ENCODE measurements at places on chromosomes 5 and 9.

DNA sequence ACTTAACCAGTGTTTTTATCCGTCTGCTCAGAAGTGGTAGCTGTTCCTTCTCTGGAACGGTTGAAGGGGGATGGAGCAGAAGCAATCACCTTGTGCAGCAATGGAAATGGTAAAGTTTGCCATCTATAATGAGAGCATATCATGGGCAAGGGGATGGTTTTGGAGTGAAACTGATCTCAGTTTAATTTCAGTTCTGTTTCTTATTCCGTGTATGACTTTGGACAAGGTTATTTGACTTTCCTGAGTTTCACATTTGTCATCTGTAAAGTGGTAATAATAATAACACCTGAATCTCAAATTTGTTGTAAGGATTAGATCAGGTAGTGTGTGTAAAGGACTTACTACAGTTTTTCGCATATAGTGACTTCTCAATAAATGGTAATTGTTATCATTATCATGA is 106.1 kb downstream of the PCSK1 start:
- no peak for DNase-seq

GRCh38 chr5:60382716-60383115 is 317.2 kb downstream of the DEPDC1B start:
- peak; percentile 64 for DNase-seq

DNA sequence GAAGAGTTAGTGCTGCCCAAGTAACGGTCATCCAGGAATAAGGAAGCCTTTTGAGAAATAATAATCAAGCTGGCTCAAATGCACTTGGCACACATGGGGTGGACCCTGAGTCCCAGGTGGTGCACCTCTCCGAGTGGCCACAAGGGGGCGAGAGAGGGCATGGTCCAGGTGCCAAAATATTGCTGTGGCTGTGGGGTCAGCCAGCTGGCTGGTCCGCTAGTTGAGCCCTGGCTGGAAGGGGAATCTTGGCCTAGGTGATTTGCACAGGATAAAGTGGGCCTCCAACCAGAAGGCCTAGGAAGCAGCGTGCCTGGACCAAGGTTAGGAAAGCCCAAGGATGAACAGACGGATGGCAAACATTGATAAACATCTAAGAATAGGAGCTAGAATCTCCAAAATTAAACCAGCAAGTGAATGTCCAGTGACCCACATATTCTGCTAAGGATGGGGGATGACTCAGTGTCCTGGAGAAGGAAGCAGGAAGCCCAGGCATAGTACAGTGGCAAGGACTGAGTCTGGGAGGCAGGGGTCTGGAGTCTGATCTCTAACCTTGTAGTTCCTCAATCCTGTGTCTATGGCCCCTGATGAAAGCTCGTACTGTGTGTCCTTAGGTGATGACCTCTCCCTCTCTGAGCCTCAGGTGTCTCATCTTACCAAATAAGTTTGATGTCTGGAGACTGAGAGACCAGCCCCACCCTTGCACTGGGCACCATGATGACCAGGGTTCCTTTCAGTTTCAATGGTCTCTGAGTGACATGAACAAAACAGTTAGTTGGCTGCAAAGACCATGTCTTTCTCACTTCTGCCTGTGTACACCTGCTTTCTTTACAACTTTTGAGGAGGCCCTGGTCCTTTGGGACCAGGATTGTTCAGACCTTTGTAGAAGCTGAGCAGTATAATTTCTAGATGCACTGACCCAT is 19.2 kb upstream of the SHB start:
- peak; percentile 62 for DNase-seq

DNA sequence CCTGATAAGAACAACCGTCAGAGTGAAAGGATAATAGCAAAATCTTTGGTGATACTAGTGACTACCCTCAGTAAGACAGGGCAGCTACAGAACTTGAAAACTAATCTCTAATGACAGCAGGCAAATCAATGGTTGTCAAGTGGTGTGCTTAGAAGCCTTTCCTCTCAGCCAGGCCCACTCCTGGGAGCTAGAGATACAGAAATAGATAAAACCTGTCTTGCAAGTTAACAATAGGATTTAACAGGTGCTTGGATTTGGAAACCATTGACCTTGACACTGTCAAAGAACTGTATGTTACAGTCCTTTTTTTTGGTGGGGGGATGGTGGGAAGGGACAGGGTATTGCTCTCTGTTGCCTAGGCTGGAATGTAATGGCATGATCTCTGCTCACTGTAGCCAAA is 118.6 kb downstream of the BASP1 start:
- no peak for DNase-seq

- DNase-seq = peak; percentile 82
These were observed 38.1 kb downstream of the PBX3 start for GRCh38 chr9:125785248-125785751.

- DNase-seq = no peak
These were observed 81.6 kb downstream of the KCNIP1 start for GRCh38 chr5:170585273-170585948.

- no peak for DNase-seq
These were observed 69.5 kb upstream of the SMIM15 start for GRCh38 chr5:61231813-61232212.

GRCh38 chr5:81506900-81507588 is 113.1 kb upstream of the ACOT12 start:
- DNase-seq = peak; percentile 95

DNA sequence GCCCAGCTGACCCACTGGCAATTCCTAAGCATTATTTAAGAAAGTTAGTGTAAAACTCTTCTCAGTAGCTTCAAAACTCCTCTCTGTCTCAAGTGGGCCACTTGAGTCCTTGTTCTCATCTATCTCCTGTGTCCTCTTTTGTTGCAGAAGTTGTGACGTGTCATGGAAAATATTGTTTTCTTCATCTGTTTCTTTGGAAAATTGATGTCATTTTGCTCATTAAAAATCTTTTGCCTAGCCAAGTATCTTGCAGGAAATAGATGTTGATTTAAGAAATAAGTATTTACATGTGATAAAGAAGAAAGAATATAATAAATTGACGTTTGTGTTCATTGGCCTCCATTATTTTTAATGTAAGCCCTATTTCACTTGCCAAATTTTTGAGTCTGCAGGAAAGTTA is 1158.4 kb upstream of the SEMA6A start:
- DNase-seq = no peak

DNA sequence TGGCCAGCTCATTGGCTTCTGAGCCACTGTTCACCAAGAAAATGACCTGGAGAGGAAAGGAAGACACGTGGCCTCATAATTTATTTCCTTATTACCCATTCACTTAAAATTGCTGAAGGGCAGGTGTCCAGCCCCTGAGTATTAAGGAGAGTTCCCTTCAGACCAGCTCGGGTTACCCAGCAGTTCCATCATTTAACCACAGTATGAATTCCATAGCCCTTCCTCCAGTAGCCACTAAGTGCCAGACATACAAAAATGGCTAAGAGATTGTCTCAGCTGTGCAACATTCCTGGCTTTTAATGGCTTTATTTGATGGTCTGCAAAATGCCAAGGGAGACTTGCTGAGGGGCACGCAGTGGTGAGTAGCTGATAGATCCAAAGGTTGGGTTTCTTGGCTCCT is 12.5 kb downstream of the AGXT2 start:
- DNase-seq = no peak

DNA sequence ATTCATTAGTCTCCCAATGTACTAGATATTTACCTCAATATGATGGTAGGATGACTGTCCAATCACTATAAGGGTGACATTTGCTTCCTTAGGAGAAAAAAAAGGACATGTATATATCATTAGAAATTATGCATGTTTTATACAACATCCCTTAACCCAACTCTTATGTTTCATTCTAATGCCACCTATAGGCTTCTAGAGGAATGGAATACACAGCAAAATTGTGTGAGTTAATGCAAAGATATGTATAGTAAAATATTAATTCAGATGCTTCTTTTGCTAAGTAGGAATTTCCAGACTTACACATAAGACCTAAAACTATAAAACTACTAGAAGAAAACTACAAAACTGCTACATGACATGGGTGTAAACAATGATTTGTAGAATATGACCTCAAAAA is 3.5 kb downstream of the PRXL2C start:
- DNase-seq = no peak

DNA sequence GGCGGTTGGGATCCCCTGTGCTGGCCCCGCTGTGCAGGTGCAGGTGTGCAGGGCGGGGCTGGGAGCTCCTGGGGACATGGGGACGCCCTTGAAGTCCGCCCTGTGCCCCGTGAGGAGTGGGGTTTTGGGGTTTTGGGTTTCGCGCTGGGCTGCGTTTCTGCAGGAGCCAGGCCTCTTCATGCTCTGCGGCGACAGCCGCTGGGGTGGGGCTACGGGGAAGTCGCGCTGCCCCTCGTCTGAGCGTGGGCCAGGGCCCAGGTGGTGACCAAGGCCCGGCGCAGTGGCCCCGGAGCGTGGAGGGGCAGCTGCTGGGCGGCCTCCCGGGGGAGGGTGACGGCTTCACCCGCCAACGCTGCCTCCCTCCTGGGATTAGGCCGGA is 47.8 kb upstream of the IRX4 start:
- DNase-seq = no peak

- DNase-seq = peak; percentile 46
These were observed 31.9 kb downstream of the ANKRD33B start for GRCh38 chr5:10595672-10596309.

DNA sequence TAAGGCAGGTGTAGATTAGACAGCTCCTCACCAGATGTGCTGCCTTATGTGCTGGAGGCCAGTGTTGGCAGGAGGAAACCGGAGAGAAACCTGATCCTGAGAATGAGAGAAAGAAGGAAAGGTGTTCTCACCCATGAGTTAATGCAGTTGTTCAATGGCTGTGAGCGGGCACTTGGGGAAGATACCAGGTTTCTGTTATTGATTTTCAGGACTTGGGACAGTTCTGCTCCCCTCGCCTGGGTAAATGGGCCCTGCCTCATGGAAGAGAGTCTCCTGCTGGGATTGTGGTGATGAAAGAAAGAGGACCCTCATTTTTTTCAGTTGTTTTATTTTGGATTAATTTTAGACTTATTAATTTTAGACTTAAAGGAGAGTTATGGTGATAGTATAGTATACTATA is 59.5 kb downstream of the EGFLAM start:
- no peak for DNase-seq

GRCh38 chr9:128819716-128820664 is 1.7 kb downstream of the ENDOG start:
- DNase-seq = no peak

GRCh38 chr5:27502236-27502635 is 463.9 kb upstream of the CDH9 start:
- DNase-seq = no peak

DNA sequence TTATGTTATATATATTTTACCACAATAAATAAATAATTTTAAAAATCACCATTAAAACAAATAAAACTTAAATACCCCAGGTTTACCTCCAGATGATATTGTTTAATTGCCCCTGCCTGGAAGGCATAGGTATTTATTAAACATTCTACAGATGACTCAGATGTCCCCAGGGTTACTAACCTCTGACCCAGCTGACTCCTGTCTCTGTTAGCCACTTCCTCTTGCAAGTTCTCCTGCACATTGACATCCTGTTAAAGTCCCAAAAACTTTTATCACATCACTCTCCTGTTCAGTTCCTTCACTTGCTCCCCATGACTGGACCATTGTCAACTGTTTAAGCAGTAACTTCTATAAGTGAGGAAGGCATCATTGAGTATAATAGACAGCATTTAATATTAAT is 37.0 kb upstream of the RAB3C start:
- DNase-seq = peak; percentile 63

DNA sequence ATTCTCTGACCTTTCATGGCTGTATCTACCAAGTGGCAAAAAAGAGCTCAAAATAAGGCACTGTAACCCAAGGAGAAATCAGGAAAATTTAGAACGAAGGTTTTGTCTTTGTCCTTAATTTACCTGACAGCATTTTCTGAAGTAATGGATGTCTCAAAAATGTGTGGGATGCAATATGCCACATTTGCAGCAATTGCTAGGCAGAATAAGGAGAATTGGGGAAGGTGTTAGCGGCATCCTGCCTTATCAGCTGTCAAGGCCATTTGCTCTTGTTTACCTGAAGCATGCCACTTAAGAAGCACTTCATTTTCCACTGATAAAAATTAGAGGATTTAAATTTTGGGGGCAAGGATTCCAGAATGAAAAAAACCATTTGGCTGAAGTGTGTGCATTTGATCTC is 39.0 kb downstream of the PDE8B start:
- DNase-seq = no peak

- DNase-seq = no peak
These were observed 200.7 kb downstream of the AOPEP start for GRCh38 chr9:94927048-94927761.

DNA sequence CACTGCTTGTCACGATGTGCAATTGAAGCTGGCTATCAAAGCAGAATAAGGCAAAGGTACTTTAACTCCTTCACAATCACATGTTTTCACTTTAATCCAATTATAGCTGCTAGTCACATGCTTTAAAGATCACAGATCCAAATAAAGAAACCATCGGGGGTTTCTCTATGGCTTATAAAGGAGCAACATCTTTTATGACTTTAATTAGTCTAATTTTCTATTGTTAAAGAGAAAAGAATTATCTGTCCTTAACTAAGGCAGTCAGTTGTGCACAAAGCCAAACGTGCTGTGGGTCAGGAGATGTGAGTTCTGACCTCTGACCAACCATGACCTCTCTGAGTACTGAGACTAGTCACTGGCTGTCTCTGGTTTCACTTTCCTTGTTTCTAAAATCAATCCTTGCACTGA is 561.1 kb downstream of the RAB3C start:
- DNase-seq = no peak

- no peak for DNase-seq
These were observed 85.2 kb upstream of the HTR4 start for GRCh38 chr5:148739524-148739923.

DNA sequence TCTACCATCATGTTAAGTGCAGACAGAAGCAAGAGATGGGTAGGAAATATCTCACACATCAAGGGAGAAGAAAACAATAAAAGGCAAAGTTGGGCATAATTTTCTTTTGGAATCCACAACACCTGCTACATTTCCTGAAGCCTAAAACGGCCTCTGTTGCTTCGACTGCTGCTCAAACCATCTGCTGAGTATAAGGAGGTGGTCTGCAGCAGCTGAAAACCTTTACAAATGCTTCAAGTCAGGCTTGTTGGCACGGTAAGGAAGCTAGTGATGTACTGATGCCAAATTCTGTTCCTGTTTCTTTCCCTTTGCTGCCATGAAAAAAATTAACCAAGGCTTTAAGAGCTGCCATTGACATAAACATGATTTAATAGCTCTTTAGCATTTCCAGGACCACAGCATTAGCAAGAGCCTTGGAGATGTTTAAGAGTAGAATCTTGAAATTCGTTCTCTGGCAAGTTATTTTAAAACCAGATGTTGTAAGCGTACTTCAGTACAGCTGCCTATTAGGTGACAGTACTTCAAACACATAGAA is 75.6 kb downstream of the DMRTA1 start:
- DNase-seq = no peak

GRCh38 chr5:57494104-57495098 is 11.8 kb upstream of the ACTBL2 start:
- no peak for DNase-seq

DNA sequence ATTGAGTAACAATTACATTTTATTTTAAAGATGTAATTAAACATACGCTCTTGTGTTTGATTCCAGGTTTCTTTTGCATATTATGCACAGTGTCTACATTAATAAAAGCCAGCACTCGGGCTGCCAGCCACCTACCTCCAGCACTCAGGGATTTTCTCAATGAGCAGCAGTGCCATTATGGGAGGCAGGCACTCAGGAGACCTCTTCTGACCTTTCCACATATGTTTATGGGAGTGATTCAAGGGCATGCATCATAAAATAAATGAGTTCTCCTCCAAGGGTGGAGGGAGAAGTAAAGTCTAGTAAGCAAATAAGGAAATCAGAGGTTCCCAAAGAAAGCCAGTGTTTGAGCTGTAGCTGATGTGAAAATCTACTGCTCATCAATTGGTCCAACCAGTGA is 119.8 kb upstream of the IRX2 start:
- no peak for DNase-seq

GRCh38 chr5:16957304-16958196 is 21.5 kb upstream of the MYO10 start:
- no peak for DNase-seq

- peak; percentile 57 for DNase-seq
These were observed 55.3 kb downstream of the SMIM23 start for GRCh38 chr5:171840711-171841522.
